Ureter (tissue), 1 donor: ENCODE measurements at places on chromosomes 5 and 9.

- DNase-seq: no peak
These were observed 68.8 kb downstream of the ELL2 start for GRCh38 chr5:95892784-95893354.

DNA sequence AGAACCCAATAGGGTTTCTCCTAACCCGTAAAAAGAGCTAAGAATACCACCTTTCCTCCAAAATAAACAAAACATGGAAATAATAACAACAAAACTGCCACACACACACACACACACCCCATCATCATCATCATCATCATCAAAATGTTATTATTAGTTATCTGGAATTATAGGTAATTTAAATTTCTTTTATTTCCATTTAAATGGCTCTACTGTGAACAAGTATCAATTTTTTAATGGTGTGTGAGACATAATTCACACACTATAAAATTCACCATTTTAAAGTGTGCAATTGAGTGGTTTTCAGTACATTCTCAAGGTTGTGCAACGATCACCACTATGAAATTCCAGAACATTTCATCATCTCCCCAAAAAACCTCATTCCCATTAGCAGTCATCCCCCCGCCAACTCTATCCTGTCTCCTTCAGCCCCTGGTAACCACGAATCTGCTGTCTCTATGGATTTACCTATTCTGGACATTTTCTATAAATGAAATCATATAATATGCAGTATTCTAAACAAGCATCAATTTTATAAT is 172.7 kb downstream of the ROR2 start:
- DNase-seq: no peak

DNA sequence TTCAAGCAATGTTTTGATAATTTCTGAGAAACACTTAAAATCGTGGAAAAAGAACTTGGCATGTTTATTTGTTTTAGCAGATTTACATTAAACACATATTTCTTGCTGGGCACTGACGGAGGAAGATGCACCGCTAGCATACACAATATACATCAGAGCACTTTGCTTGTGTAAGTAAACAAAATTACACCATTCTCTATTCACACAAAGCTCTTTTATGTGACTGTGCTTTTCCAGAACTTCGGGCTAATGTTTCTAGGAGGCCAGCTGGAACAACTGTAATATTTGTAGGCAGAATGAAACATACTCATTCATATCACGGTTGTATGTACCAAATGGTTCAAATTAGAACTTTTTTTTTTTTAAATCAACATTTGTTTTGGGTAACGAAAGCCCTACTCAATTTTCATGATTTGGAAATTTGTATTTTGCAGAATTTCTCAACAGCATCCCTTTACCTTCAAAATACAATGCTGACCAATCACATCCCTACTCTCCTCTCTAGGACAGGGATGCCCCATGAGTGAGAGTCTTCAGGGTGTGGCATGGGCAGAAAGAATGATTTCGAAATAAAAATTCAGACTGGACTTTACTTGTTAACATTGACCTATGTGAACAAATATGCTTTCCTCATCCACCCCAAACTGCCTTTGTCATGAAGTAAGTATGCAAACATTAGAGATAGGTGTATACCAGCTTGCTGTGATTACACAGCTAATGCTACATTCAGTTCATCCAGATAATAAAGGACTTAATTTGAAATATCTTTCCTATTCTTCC is 425.1 kb downstream of the BNC2 start:
- no peak for DNase-seq

DNA sequence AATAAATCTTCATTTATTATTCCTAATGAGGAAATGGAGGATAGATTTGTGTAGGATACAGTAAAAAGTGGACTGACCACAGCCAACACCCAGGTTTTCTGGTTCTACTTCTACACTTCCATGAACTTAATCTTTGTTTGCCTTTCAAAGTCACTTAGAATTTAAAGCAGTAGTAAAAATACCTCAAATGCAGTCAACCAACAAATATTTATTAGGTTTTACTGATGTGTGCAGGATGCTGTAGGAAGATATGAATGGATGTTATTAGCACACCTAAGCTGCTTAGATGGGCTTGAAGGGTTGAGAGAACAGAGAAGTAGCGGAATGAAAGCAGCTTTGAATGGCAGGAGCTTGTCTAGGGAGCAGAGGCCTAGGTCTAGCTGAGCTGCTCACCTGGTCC is 201.1 kb downstream of the PALM2AKAP2 start:
- DNase-seq: no peak

GRCh38 chr9:128114326-128115186 is 13.0 kb downstream of the PTGES2 start:
- no peak for DNase-seq

DNA sequence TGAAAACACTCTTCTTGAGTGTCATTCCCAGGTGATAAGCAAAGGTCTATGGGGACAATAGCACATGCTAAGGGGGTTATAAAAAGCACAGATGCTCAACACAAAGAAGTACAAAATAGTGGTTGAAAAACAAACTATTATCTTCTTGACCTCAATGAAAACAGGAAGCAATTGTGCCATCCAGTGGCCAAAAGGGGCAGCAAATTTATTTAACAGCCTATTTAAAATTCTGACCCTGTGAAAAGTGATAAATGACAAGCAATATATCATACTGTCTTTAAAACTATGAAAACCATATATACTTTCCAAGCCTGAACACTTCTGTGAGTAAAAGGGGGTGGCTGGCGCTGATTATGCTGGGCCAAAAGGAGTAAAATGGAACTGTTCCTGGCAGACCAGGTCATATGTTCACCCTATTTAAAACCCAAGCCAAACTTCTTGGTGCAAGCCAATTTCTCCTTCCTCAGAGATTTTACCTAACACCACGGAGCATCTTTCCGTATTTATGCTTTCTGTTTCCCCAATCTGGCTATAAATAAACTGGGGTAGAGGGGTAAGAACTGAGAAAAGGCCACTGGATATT is 29.7 kb downstream of the TEX10 start:
- DNase-seq: peak; percentile 50
